ENCODE measurements at places on chromosomes 13 and 19.

DNA sequence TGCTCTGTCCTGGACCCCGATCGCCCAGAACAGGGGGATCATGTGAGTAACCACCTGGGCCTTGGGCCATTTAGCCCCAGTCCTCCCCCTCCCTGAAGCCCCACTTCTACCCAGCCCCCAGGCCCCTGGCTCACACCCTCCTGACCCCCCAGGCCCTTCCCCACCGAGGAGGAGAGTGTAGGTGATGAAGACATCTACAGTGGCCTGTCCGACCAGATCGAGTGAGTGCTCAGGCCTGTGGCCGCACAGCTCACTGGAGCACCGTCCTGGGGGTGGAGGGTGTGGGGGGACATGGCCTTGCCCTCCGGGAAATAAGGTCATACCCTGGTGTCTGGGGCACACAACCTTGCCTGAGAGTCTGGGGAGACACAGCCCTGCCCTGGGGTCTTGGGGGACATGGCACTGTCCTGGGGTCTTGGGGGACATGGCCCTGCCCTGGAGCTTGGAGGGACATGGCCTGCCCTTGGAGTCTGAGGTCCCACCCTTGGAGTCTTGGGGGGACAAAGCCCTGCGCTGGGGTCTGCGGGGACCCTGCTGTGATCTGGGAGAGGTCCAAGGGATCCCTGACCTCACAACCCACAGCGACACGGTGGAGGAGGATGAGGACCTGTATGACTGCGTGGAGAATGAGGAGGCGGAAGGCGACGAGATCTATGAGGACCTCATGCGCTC lies 49.3 kb downstream of the VAV1 start:
- no peak for DNase-seq

DNA sequence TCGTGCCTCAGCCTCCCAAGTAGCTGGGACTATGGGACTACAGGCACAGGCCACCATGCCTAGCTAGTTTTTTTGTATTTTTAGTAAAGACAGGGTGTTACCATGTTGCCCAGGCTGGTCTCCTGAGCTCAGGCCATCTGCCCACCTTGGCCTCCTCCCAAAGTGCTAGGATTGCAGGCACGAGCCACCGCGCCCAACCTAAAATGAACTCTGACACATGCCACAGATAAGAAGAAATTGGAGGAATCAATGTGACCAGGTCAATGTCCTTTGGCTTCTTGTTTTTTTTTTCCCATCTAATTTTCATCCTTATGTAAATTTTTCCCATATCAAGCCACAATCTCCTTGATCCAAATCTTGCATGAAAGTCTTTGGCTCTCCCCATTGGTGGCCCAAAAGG lies 68.1 kb upstream of the SOX21 start:
- DNase-seq = no peak

DNA sequence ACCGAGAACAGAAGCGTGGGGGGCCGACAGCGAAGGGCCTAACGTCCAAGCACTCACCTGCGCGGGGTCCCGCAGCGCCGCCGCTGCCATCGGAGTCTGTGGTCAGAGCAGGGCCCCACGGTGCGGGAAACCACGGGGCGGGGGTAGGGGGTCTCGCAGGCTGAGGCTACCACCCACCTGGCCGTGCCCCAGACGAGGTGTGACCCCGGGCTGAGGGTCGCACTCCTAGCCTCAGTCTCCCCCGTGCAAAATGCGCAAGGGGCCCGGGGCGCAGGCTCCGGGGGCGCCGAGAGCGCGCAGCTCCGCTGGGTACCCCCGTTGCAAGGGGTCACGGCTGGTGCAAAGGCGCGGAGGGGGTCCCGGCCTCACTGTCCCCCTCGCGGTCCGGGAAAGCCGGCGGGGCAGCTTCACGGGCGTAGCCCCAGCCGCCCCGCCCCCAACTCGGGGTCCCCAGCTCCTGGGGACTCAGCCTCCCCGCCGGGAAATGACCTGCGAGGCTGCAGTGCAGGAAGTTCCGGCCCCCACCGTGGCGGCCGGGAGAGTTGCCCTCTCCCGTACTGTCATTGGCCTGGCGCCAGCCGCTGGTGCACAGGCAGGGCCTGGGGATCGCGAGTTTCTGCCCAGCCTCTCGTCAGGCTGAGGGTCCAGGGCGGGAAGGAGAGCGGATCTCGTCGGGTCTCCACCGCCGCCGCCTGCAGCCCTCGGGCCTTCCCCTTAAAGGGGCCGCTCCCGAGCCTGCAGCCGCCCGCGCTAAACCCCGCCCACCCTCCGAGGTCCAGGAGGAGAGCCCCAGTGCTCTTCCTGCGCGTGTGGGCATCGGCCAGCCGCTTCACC lies at the start of gene ZNF792:
Gene ZNF792, minus strand, starts transcription at position 657 of the 834 bp plus-strand sequence. Its CDS starts 567 bp downstream, at position 90.
- peak; percentile 81 for DNase-seq

- DNase-seq = no peak
These were observed 11.8 kb downstream of the NLRP12 start for GRCh38 chr19:53812335-53812734.

DNA sequence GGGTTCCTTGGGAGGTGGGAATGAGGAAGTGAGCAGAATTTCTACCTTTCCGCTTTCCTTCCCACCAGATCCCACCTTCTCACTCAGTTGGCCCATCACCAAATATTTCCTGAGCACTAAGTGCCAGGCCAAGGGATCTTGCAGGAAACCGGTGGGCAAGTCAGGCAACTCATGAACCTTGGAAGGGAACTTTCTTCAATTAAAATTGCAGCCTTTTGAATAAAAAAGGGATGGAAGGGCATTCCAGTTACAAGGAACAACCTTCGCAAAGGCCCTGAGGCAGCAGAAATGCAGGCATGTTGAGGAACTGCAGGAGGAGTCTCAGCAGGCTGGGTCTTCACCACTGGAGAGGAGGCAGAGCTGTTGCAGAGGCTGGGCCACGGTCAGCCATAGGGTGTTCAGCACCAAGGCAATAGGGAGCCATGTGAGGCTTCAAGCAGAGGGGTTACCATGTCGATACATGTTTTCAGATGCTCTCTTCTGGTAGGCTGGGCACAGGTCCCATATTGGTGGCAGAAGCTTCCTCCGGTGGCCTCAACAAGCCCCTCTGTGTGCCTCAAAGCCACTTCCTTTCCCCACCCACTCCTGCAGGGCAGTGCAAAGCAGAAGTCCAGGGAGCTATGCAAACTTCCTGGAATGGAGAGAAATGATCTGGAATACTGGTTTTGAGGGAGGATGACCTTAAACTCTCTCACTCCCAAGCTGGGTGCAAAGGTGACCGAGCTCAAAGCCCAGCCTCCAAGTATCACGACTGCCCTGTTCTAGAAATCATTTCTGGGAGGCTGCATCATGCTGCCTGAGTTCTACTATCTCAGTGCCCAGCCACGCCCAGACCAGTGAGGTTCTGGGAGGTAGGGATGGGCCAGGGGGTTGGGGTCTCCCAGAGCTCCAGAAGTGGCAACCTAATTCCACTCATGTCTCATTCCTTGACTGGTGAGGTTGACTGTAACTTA lies at the start of gene FUT6:
Gene FUT6, minus strand, starts transcription at position 638 of the 953 bp plus-strand sequence. CDS start 7,135 bp downstream, outside the sequence.
- no peak for DNase-seq

- no peak for DNase-seq
These were observed 166.1 kb downstream of the DCT start for GRCh38 chr13:94313321-94313910.

- no peak for DNase-seq
These were observed 99.2 kb upstream of the KLF5 start for GRCh38 chr13:72959643-72960042.

GRCh38 chr13:101298517-101298916 lies 117.8 kb downstream of the NALCN start:
- no peak for DNase-seq

DNA sequence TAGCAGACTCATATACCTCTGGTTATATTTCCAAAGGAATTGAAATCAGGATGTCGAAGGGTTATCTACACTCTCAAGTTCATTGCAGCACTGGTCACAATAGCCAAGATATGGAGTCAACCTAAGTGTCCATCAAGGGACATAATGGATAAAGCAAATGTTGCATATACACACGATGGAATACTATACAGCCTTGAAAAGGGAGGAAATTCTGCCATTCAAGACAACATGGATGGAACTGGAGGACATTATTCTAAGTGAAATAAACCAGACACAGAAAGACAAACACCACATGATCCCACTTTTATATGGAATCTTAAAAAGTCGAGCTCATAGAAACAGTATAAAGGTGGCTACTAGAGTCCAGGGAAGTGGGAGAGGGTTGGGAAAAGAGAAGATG lies 13.6 kb upstream of the ERCC1 start:
- no peak for DNase-seq

DNA sequence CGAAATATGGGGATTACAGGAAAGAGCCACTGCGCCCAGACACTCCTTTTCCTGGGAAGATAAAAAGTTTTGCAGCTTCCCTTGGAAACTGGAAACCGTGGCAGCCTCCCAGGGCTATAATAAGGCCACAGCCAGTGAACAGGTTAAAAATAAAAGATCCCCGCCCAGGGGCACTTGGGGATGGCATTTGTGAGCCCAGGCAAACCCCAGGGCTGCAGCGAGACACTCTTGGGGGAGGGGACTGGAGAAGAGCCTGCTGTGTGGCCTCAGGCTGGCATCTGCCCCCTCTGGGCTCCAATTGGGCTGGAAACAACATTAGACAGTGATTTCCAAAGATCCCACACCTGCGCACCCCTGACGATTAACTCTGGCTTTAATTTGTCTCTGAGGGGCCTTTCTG lies 11.2 kb downstream of the FEM1A start:
- DNase-seq = no peak

GRCh38 chr19:12720851-12721655 lies 2.7 kb downstream of the TNPO2 start:
- peak; percentile 49 for DNase-seq

GRCh38 chr19:29623726-29624488 lies 17.8 kb downstream of the POP4 start:
- DNase-seq = no peak

GRCh38 chr13:103272770-103273169 lies 206.6 kb upstream of the SLC10A2 start:
- no peak for DNase-seq

- DNase-seq = no peak
These were observed 1.6 kb downstream of the ESD start for GRCh38 chr13:46795321-46795720.

DNA sequence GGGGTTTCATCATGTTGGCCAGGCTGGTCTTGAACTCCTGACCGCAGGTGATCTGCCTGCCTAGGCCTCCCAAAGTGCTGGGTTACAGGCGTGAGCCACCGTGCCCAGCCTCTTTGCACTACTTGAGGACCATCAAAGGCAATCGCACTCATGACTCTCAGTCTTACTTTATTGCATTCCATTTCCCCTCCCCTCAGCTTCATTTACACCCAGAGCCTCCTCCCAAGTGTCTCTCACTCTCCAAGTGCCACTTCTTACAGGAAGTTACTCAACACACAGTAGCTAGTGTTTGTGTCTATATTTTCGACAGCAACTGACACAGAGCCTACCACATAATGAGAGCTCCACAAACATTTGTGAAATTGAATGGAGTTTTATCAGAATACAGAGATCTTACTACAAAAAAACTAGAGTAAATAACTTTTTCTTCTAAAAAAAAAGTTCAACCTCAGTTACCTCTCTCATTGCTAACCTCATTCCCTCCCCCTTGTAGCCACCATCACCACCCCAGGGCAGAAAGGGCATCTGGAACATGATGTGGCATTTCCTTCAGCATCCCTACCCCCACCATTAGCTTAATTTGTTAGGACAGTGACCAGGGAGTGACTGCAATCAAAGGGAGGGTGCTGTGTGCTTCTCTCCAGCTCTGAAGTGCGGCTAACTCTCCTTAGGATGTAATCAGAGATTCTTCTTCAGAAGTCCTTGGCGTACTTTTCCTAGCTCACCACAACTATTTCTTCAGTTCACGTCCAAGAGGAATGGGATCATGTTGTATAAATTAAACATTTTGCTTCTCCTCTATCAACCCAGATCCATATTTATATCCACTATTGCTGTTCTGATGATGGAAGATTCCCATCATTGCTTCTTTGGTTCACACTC lies 17.0 kb upstream of the RUBCNL start:
- DNase-seq = no peak

GRCh38 chr19:32372726-32373517 lies 27.5 kb downstream of the ZNF507 start:
- no peak for DNase-seq

DNA sequence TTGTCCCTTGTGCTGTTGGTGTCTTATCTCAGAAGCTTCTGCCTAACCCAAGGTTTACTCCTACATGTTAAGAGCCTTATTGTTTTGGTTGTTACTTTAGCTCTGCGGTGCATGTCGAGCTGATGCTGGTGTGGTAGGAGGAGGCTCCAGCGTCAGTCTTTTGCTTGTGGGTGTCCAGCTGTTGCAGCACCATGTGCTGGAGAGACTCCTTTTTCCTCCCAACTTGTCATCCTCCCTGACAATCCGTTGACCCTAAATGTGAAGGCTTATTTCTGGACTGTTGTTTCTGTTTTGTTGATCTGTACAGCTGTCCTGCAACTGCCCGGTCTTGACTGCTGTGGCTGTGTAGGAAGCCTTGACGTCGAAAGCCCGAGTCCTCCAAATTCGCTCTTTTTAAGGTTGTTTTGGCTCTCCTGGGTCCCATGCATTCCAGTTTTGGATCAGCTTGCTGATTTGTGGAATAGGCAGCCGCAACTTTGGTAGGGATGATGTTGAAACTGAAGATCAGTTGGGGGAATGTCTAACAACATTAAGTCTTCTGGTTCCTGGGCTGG lies 15.3 kb downstream of the NAXD start:
- no peak for DNase-seq

DNA sequence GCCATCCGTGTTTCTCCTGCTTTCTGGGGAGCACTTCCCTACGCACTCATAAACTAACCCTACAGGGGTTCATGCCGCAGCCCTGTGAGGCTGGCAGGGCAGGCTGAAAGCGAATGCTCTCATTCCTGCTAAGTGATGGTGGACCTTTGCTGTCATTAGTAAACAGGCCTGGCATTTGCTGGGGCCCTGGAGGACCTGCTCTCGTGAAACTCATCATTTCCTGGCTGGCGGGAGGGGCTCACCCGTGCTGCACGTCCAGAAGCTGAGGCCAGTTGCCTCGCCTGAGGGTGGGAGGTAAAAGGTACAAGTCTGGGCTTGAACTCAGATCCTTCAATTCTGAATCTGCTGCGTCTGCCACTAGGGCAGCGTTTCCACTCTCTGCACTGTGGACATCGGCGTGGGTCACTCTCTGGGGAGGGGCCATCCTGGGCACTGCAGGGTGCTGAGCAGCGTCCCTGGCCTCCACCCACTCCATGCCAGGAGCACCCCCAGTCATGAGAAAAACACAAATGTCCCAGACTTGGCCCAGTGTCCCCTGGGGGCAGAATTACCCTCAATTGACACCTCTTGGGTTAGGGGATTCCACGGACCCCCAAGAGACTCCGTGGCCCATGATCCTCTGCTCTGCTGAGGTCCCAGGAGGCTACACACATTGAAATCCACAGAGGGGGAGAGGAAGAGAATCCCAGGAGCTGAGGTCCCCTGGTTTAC lies 7.0 kb downstream of the MOB3A start:
- no peak for DNase-seq

- DNase-seq = no peak
These were observed 41.7 kb downstream of the UNC13A start for GRCh38 chr19:17646441-17646840.

- no peak for DNase-seq
These were observed 49.0 kb downstream of the ARHGEF18 start for GRCh38 chr19:7397687-7398086.

GRCh38 chr19:35901854-35902661 lies at the start of gene HCST:
Gene HCST (plus strand): TSS chr19:35902529. CDS start chr19:35902594, 65 bp downstream.
- DNase-seq = no peak

- DNase-seq = no peak
These were observed 545.2 kb upstream of the PCDH9 start for GRCh38 chr13:67775359-67775758.
